ENCODE measurements at places on chromosomes 4 and X. TPM values are rescaled to one million over a fixed set of nuclear protein-coding genes. Genes with fewer than 3 reads are reported as not detected.

The GAB1 gene
- 42.4 TPM for total RNA-seq

The TRIML2 gene
- not detected for total RNA-seq

The NPY2R gene
- total RNA-seq: not detected

The IKBKG gene
- total RNA-seq: 28.5 TPM

The DIPK2B gene
- total RNA-seq: 27.1 TPM

The MSMO1 gene
- total RNA-seq: 98.6 TPM
